ENCODE measurements at places on chromosomes 16 and 17.
A peak's percentile ranks its signal among the peaks of the same experiment; 100 is the strongest.

GRCh38 chr17:11901931-11902330 lies 95.3 kb downstream of the ZNF18 start:
- no peak for DNase-seq

DNA sequence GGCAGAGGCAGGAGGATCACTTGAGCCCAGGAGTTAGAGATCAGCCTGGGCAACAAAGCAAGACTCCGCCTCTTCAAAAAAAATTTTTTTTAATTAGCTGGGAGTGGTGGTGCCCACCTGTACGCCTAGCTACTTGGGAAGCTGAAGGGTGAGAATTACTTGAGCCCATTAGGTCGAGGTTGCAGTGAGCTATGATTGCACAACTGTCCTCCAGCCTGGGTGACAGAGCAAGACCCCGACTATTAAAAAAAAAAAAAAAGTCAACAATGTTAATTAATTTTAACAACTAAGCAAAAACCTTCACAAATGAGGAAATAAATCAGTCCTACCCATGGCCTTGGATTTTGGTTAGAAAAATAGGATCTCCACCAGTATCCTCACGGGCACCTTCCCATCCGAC lies 5.4 kb downstream of the DHX58 start:
- no peak for DNase-seq

DNA sequence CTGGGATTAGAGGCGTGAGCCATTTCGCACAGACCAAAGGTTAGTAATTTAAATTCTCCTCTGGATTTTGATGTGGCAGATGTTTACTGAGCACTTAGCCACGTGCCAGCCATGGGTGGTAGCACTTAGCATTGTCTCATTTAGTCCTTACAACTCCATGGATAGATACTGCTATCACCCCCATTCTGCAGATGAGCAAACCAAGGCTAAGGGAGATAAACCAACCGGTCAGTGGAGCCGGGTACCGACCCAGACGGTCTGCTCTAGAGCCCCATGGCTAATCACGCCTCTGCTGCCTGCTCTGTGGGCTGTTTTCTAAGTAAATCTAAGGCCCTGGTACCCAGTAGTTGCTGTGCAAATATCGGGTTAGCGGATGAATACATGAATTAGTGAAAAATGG lies 12.6 kb upstream of the ADGRG1 start:
- DNase-seq, result no peak

DNA sequence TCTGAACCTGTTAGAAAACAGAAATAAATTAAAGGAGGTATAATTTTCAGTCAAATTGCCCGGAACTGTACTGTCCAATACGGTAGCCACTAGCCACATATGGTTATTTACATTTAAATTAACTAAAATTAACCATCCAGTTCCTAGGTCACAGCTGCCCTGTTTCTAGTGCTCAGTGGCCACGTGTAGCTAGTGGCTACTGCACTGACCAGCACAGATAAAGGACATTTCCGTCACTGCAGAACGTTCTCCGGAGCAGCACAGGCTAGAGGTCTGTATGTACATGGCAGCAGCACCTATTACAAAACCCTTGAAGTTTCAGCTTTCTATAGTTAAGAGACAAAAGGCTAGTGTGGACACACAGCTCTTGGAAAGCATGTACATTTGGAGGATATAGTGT lies 33.7 kb downstream of the CPSF4L start:
- no peak for DNase-seq

DNA sequence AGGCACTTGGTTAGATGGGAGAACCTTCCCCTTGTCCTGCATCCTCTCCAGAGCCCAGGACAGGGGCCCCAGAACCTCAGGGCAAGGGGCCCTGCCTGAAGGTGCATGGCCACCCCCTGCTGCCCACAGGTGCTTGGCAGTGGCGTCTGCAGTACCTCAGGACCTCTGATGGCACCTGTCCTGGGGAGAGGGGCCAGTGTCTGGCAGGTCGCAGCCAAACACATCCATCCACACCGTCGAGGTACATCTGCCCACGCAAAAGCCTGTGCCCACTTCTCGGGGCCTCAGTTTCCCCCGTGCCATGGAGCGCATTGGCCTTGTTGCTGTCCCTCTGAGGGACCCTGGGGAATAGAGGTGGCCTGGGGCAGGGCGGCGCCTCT lies 9.3 kb downstream of the MAP2K3 start:
- peak; percentile 45 for DNase-seq

DNA sequence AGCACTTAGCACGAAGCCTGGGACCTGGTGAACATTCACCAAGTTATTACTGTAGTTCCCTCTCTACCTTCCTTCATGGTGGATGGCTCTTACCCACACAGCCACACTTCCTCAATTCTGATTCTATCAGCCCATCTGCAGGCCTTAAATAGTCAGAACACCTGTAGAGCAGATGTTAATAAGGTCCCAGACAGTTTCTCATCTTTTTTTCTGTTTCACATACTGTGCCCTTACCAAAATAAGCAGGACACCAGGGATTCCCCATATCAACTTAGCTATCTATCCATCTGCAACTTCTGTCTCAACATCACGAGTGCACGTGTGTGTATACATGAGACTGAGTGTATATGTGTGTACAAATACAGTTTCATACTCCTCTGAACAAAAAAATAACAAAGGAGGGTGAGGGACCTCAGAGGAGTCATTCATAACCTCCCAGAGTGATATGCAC lies 2.8 kb downstream of the RECQL5 start:
- no peak for DNase-seq

DNA sequence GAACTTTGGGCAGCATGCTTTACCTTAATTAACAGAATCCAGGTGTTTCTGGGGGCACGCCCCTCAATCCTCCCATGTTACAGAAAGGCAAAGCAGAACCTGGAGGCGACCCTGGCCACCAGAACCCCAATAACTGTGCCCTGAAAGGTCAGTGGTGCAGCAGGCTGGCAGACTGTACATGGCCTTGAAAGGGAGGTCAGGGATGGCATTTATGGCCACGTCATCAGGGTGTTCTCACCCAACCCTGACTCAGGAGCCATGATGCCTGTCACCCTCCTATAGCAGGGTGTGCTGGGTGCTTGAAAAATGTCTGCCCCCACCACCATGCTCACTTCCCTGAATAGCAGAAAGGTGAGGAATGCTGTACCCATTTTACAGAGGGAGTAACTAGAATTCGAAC lies 177.7 kb downstream of the TMEM132E start:
- DNase-seq, result no peak

- no peak for DNase-seq
These were observed 24.1 kb upstream of the KCNJ16 start for GRCh38 chr17:70050931-70051330.

GRCh38 chr17:67902511-67903231 lies 77.4 kb downstream of the BPTF start:
- DNase-seq, result no peak

GRCh38 chr17:80426671-80427326 lies 11.8 kb downstream of the ENDOV start:
- peak; percentile 99 for DNase-seq

DNA sequence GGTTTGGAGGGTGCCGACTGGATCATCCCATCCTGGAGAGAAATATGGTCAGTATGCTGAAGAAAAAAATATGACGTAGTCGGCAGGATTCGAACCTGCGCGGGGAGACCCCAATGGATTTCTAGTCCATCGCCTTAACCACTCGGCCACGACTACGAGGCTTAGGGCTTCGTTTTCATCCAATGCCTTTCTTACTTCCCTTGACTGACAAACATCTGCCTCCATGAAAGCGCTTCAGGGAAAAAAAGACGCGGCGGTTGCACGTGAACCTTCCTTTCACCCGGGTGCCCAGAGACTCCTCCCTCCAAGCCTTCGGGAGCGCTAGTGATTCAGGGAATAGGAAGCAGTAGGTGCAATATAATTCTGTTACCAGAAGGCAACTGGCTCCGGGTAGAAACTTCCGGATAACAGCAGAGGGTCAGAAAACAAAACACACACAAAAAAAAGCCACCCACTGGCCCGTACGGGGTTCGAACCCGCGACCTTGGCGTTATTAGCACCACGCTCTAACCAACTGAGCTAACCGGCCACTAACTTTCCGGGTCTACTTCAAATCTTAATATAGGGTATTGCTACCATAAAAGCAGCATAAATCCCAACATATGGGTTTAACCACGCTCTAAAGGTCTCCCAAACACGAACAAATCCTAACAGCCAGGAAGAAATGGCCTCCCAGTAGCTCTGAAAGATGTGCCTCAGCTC lies 16.3 kb upstream of the AURKB start:
- DNase-seq, result peak; percentile 75

DNA sequence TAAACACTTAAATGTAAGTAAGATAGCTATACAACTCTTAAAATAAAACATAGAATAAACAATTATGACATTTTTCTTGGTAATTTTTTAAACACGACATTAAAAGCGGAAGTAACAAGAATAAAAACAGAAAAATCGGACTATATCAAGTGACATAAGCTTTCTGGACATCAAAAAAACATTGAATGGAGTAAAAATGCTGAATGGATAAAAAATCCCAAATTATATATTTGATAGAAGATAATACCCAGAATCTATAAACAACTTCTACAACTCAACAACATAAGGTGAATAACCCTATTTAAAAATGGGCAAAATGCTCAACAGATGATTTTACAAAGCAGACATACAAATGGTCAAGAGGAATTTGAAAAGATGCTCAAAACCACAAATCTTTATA lies 1866.5 kb downstream of the TP53TG3F start:
- DNase-seq, result no peak

DNA sequence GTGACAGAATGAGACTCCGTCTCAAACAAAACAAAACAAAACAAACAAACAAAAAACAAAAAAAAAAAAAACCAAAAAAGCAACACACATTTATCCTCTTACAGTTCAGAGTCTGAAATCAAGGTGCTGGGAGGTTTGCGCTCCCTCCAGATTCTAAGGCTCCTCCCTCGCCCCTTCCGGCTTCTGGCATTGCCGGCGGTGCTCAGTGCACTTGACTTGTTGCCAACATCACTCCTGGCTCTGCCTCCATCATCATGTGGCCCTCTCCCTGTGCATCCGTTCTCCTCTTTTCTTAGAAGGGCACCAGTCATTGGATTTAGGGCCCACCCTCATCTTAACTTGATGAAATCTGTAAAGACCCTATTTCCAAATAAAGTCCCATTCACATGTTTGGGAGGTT lies 73.8 kb downstream of the RBFOX3 start:
- DNase-seq, result no peak

- DNase-seq, result peak; percentile 65
These were observed 822 bp downstream of the IGF2BP1 start for GRCh38 chr17:48997827-48998586.

- no peak for DNase-seq
These were observed 60.6 kb downstream of the AIPL1 start for GRCh38 chr17:6374271-6374691.

GRCh38 chr17:59433586-59433985 lies 102.1 kb downstream of the YPEL2 start:
- DNase-seq, result no peak

- DNase-seq, result no peak
These were observed 38.4 kb upstream of the STAC2 start for GRCh38 chr17:39264119-39264518.

- no peak for DNase-seq
These were observed 518.1 kb downstream of the KCNJ2 start for GRCh38 chr17:70687421-70687820.

GRCh38 chr17:79740413-79740812 lies 9.7 kb downstream of the ENPP7 start:
- peak; percentile 21 for DNase-seq

DNA sequence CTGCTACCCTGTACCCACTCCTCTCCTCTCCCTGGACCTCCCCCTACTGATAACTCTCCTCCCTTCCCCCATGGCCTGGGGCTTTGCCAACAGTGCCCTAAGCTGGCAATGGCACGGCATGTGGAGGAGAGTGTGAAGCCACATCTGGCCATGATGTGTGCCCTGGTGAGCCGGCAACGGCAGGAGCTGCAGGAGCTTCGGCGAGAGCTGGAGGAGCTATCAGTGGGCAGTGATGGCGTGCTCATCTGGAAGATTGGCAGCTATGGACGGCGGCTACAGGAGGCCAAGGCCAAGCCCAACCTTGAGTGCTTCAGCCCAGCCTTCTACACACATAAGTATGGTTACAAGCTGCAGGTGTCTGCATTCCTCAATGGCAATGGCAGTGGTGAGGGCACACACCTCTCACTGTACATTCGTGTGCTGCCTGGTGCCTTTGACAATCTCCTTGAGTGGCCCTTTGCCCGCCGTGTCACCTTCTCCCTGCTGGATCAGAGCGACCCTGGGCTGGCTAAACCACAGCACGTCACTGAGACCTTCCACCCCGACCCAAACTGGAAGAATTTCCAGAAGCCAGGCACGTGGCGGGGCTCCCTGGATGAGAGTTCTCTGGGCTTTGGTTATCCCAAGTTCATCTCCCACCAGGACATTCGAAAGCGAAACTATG lies 5.2 kb downstream of the TRAF4 start:
- DNase-seq, result no peak

DNA sequence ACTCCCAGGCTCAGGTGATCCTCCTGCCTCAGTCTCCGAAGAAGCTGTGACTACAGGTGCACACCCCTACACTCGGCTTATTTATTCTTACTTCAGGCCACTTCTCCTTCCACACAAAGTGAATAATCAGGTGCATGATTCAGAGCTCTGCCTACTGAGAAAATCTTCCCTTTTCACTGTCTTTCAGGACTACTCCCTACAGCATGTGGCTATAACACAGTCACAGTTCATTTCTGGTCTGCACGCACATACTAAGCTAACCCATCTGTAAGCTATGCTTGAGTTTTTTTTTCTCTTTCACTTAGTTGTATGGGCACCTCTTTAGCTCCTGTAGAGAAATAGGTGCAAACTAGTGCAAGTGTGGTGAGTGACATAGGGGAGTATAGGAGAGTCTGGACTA lies 7.6 kb upstream of the SLFN5 start:
- no peak for DNase-seq
